SHP77 (cell line): ENCODE measurements at places on chromosomes 7 and 10.

DNA sequence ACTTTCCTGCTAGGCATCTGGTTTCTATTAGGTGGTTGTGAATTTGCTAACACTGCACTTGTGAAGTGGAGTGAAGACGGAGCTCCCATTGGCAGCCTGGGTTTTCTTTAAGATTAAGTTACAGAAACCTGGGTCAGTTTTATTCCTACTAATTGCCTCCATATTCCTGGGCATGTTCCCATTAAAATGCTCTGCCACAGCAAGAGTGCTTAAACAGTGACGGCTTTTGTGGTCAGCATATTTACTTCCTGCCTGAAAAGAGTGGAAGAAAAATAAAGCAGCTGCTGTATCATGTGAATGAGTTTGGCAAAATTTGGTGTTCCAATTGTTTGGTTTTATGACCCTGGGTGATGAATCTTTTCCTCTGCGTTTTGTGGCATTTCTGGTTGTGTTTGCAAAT, 96.9 kb upstream of the PLXDC2 start:
- peak; percentile 3 for DNase-seq

- no peak for DNase-seq
These were observed 35.0 kb upstream of the PPP1R17 start for GRCh38 chr7:31652063-31652326.

- no peak for DNase-seq
These were observed 10.2 kb upstream of the MRPS24 start for GRCh38 chr7:43879477-43879876.

GRCh38 chr10:63758080-63758479, 236.9 kb downstream of the REEP3 start:
- no peak for DNase-seq

- DNase-seq, result no peak
These were observed 1254.4 kb upstream of the PHF14 start for GRCh38 chr7:9719303-9719702.

DNA sequence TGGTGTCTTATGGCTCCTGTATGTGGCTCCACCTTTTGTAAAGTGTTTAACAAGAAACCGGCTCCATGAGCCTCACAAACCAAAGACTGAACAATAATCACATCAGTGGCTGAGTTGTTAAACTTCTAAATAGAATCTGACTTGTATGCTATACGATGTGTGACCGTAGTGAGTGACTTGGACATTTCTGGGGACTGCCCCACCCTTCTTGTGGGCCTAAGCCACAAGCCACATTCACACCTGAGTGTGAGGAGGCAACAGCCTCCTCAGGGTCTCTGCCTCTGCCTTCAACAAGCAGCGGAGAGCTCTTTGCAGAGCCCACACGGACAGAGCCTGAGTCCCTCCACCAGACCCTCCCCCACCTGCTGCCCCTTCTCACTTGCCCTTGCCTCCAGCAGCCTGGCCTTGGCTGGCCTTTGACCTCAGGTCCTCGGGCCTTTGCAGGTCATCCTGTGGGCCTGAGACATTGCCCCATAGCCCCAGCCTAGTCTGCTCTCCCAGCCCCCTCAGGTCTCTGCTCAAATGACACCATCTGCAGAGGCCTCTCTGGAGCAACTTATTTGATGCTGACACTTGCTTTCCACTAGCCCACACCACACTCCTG, 156.8 kb upstream of the TNS3 start:
- DNase-seq, result no peak

DNA sequence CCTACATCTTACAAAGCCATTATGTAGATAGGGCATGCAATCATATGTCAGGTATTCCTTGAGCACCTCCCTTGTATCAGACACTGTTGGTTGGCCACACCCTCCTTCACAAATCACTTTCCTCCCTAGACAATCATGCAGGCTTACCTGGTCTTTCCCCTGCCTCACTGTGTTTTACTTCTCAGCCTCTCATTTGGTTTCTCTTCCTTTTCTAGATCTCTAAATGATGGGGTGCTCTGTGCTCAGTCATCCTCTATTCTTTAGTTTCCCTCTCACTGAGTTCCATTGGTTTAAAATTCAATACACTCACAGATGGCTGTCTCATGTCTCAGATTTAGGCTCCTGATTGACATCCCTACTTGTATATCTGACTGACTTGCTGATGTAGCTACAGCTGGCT, 31.4 kb downstream of the ANK3 start:
- no peak for DNase-seq

- peak; percentile 81 for DNase-seq
These were observed 7.2 kb downstream of the RBM20 start for GRCh38 chr10:110651044-110651958.

GRCh38 chr10:126538439-126539135, 131.9 kb downstream of the C10orf90 start:
- DNase-seq, result no peak

- DNase-seq, result no peak
These were observed 11.9 kb upstream of the GTF2IRD1 start for GRCh38 chr7:74441801-74442200.

DNA sequence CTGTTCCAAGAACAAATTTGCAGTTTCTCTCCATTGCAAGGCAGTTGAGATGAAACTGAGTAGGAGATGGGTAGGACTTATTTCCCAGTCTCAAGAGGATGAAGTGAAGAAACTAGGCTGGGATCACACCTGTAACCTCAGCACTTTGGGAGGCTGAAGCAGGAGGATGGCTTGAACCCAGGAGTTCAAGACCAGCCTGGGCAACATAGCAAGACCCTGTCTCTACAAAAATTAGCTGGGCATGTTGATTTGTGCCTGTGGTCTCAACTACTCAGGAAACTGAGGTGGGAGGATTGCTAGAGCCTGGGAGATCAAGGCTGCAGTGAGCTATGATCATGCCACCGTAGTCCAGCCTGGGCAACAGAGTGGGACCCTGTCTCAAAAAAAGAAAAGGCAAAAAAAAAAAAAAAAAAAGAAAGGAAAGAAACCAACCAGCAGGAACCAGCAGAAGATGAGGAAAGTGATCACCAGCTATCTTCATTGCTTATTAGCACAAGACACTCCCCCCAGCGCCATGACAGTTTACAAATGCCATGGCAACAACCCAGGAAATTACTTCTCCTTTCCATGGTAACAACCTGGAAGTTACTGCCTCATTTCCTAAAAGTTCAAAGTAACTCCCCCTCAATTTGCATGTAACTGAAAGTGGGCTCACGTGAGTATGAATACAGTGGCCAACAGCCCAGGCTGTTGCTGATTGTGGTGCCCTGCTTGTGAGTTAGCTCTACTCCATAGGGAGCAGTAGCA, 18.3 kb upstream of the ST8SIA6 start:
- DNase-seq, result no peak

DNA sequence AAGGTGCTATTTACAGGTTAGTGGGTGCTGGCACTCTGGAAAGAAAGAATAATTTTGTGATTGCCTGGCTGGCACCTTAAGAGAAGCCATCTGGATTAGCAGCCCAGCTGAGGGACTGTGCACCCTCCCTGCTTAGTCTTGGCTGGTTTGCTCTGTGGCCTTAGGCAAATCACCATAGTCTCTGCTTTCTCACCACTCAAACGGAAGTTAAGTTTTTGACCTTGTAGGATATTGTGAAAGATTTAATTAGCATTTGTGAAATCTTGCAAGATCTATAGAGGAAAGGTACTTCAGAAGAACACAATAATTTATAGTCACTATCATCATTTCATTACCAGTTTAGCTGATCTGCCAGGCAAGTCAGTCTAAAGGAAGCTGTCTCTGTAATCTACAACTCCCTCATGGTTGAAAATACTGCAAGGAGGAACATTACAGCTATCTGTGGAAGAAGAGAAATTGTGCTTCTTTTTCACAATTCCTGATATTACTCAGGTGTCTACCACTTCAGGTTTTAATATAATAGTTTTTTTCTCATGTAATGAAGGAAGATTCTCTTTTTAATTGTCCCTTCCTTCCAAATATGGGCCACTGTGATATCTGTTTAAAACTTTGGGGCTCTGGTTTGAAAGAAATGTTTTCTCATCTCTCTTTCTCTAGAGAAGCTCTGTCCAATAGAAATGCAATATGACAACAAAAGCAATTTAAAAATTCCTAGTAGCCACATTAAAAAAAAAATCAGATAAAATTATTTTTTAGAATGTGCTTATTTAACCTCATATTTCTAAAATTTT, 219.6 kb downstream of the PTEN start:
- DNase-seq, result no peak

- no peak for DNase-seq
These were observed 43.6 kb downstream of the MDH2 start for GRCh38 chr7:76091506-76091905.

GRCh38 chr10:58645416-58646146, 132.9 kb downstream of the BICC1 start:
- DNase-seq, result no peak
